Brain (organoid and tissue), 16 donors: ENCODE measurements at places on chromosomes 5 and 9.

DNA sequence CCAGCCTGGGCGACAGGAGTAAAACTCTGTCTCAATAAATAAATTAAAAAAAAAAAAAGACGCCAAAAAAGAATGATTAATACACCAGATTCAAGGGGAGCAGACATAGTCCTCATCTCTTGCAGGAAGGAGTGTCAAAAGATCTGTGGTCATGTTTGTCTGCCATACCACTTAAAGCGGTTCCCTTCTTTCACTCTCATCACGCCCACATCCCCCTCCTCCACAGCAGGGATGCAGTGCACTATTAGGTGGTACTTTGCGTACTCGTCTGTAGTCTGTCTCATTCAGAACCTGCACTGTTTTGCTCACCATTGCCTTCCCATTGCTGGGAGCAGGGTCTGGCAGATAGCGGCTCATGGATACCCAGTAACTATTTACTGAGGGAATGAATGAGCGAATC lies 11.2 kb downstream of the CDHR2 start:
- DNase-seq, result no peak

DNA sequence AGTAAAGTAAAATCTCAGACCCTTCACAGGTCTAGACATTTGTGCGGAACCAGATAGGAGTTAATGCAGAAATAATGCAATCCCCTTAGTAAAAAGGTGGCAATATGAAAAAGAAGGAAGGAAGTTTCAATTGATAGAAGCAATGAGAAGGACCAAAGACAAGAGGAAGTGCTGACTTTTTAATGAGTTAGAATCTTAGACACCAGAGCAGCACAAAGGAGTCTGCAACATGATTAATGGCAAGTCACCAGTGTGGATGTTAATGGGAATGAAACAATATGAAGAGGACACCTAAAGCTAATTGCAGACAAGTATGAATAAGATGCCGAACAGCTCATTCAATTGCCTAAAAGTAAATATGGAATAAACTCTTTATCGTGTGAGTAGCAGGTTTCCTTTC lies 50.9 kb downstream of the MEGF9 start:
- DNase-seq, result no peak

- DNase-seq, result no peak
These were observed 108.1 kb upstream of the RAI14 start for GRCh38 chr5:34548086-34548403.

DNA sequence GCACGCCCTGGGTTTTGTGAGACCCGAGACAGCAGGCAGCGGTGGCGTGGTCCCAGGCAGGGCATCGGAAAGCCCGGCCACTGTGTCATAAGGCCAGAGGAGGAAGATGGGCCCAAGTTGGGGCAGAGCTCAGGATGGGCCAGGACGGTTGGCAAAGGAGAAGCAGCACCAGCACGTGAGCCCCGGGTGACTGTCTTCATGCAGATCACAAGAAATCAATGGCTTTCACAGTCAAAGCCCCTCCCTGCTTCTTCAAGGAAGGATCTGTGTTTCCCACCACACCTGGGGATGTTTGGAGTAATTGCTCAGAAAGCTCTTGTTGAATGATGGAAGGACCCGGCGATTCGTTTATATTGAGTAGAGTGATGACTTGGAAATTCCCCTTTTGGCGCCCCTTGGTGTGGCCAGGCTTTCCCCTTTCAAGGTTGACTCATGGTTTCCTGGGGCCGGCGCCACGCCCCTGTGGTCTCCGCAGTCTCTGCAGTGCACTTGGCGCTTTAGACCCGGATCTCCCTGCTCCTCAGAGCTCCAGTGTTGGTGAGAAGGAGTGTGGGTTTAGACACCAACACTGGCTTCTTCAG lies 52.1 kb downstream of the IL31RA start:
- no peak for DNase-seq

DNA sequence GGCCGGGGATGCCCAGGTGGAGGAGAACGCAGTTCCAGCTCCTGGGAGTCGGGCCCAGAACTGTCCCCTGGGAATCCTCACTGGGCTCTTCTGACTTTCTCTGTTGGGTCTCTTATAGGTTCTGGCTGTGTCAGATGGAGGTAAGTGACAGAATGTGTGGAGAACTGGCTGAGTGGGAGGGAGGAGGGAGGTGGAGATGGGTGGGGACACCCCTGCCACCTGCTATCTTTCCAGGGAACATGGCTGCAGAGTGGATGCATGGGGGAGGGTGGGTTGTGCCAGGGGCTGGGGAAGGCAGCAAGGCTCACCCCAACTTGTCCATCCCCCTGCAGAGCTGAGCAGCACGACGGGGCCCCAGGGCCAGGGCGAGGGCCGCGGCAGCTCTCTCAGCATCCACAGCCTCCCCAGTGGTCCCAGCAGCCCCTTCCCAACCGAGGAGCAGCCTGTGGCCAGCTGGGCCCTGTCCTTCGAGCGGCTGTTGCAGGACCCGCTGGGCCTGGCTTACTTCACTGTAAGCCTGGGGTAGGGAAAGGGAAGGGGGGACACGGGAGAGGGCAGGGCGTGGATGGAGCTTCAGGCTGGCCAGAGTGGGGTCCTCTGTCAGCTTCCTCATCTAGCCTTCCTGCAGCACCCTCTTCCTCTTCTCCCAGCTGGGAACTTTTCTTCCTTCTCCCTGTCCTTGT lies 8.3 kb downstream of the RGS14 start:
- DNase-seq, result no peak

DNA sequence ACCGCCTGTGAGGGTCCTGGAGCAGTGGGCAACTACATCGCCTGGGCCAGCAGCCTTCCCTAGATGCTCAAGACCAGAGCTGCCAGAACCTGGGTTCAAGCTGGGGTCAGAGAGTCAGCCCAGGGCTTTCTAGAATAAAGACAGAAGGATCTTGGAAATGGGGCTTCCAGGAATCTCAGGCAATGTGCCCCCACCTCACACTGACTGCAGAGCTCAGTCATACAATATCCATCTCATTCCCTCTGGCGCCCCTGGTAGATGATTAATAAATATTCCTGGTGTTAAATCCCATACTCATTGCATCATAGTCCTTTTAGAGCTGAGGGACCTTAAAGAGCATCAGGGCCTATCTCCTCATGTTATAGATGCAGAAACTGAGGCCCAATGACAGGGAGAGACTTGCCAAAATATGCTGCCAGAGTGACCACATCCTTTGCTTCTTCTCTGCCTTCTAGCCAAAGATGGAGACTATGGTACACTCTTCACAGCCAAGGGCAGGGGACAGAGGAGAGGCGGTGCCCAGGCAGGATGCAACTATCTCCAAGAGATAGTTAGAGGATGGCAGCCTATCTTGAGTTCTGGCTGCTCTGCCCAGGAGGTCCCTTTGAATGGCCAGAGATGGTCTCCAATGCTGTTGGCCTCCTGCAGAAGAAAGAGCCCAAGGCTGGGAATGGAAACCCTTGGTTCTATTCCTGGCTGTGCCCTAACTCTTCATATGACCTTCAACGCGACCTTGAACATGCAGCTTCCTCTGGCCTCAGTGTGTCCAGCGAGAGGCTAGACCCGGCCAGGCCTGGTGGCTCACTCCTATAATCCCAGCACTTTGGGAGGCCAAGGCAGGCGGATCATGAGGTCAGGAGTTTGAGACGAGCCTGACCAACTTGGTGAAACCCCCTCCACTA lies 36.2 kb upstream of the IL17B start:
- no peak for DNase-seq

DNA sequence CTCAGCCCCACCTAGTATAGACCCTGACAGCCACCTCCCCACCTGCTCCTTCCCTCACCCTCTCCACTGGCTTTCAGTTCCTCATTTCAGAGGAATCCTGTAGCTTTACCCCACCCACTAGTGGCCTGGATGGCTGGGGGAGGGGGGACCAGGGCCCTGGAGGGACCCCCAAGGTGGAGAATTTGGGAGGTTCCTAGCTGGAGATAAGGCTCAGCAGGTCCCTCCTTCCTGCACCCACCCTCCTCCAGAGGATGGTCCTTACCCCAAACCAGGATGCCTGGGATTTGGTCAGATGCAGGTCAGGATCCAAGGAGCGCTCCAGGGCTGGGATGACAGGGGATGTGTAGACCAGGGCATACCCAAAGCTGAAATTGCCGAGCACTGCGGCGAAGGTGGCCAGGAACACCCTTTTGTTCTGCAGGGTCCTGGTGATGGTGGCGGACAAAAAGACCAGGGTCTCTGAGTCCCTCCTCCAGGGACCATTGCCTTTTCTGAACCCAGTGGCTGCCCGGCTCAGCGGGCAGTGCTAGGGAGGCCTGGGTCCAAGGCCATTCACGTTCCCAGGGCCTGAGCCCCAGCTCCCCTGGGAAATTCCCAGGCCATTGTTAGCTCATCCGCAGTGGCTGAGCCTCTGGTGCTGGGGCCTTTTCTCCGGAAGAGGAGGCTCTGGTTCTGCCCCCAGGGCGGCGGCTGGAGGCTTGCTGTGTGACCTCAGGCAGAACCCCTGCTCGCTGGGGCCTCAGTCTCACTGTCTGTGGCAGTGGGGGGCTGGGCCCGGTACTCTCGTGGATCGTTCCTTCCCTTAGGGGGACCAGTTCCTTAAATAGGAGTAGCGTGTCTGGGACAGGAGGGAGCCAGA lies 678 bp downstream of the SLC2A6 start:
- peak; percentile 52 for DNase-seq

DNA sequence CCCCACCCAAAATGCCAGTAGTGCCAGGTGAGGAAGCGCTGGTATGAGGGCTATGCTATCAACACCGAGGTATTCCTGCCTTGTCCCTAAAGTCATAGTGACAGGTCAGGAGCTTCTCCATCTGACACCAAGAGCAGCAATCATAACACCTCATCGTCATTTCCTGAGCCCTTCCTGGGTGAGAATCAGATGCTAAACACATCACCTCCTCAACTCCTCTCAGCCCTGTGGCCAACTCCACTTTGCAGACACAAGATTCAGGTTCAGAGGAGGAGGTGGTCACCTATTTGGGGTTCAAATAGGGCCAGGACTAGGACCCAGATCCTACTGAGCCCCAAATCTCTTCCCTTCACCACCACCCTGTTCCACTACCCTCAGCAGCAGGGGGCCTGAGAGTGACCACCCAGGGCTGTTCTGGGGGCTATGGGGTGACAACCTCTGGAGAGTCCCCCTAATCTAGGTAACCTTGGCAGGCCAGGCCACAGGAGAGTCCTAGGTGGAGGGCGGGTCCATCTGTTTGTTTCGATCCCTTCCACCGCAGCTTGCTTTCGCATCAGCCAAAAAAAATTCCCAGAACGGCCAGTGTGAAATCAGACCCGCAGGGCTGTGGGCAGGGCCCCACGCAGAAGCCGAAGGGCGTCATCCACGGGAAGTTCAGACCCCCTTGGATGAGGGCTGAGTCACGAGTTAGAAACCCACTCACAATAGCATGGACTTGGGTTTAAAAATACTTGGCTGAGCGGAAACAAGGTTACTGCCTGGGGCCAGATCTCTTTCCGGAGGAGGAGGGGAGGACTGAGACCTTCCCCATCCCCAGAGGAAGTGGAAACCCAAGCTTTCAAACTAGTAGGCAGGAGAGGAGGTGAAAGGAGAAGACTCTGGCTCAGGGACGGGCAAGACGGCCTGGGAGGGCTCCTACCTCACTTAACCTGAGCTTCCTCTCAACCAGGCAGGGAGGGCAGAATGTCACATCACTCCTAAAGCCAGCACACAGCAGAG lies 8.7 kb downstream of the STK10 start:
- DNase-seq, result no peak

DNA sequence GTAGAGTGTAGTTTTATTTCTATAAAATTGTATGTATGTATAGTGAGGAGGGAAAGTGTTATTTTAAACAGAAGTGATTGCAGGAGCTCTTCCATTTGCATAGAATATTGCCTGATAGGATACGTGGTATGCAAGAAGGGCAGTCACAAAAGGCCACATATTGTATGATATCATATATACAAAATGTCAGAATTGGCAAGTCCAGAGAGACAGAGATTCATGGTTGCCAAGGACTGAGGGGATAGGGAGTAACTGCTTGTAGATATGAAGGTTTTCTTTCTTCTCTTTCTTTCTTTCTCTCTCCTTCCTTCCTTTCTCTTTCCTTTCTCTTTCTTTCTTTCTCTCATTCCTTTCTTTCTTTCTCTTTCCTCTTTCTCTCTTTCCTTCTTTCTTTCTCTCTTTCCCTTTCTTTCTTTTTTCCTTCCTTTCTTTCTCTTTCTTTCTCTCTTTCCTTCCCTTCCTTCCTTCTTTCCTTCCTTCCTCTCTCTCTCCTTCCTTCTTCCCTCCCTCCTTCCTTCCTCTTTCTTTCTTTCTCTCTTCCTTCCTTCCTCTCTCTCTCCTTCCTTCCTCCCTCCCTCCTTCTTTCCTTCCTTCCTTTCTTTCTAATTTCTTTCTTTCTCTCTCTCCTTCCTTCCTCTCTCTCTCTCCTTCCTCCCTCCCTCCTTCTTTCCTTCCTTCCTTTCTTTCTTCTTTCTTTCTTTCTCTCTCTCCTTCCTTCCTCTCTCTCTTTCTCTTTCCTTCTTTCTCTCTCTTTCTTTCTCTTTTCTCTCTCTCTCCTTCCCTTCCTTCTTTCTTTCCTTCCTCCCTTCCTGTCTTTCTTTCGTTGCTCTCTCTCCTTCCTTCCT lies 24.5 kb upstream of the WDR38 start:
- no peak for DNase-seq

DNA sequence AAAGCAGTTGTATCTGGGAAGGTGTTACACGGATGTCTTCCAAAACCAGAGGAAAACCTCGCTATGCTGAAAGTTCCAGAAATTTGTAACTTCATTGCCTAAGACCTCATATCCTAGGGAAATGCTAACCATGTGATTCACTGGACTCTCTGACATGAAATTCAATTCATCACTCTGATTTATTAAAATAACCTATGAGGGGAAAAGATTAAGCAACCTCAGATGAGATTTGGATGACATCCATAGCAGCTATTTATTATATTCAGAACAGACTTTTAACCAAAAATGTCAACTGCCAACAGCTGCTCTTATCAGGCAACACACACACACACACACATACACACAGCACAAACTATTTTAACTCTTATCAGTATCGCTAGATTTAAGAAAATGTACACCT lies 1006.4 kb upstream of the CTNND2 start:
- DNase-seq, result no peak

- DNase-seq, result no peak
These were observed 143.8 kb upstream of the CCDC152 start for GRCh38 chr5:42612750-42613366.

- no peak for DNase-seq
These were observed 14.0 kb upstream of the LOX start for GRCh38 chr5:122091936-122092600.

GRCh38 chr5:43685252-43685950 lies 82.4 kb downstream of the NNT start:
- peak; percentile 31 for DNase-seq

DNA sequence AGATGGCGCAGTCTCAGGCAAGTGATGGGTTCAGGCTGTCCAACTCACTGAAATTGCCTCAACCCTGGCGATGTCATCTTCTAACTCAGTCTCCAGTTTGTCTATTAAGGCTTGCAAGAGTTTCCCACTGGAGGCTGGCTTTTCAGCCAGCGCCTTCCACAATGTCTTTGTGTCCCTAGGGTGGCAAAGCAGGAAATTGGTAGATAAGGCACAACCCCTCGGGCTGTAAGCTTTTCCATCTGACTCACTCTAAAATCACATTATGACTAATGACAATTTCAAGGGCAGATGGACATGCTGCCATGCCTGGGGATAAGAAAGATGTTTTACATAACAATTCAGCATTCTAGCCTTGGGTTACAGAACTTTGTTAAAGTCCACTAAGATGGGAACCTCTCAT lies 61.9 kb downstream of the MROH2B start:
- DNase-seq, result no peak

GRCh38 chr9:97153967-97154366 lies 115.0 kb upstream of the CTSV start:
- no peak for DNase-seq
